ENCODE measurements at places on chromosomes 12 and 14.
A peak's percentile ranks its signal among the peaks of the same experiment; 100 is the strongest.

DNA sequence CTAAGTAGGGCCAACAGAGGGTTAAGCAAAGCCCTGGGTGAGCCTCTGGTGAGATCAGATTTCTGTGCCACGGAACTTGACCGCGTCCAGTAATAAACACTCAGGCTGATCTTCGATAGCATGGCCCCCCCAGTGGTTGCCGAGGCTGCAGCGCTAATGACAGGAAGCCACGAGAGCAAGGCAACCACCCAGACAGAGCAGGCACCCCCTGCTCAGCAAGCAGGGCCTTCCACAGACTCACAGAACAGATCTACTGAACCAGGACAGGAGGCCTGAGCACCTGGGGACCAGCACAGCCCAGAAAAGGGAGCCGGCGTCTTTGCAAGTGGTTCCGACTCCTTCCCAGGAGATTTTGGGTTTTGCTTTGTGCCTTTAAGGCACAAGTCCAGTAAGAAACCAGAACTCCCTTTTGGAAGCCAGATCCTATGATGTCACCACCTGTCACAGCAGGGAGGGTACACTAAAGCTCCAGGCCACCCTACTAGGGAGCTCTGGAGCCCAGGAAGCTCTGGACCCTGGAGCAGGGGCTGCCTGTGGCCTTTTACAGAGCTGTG, 42.3 kb downstream of the BCL11B start:
- no peak for DNase-seq

GRCh38 chr14:64502887-64503433, 678 bp downstream of the ZBTB25 start:
- DNase-seq, result peak; percentile 64

DNA sequence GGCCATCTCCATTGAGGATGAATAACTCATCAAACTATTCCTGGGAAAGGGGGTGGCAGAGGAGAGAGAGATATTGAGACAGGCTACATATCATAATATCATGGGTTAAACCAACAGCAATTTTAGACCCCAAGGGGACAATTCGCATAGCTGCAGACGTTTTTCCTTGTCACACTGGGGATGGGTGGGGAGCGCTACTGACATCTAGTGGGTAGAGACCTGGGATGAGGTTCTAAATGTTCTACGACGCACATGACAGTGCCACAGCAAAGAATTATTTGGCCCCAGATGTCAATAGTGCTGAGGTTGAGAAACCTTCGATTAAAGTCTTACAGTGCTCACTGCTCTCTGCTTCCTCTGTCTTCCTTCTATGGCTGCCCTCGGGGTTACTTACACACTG, 425.6 kb downstream of the NRXN3 start:
- peak; percentile 75 for DNase-seq

DNA sequence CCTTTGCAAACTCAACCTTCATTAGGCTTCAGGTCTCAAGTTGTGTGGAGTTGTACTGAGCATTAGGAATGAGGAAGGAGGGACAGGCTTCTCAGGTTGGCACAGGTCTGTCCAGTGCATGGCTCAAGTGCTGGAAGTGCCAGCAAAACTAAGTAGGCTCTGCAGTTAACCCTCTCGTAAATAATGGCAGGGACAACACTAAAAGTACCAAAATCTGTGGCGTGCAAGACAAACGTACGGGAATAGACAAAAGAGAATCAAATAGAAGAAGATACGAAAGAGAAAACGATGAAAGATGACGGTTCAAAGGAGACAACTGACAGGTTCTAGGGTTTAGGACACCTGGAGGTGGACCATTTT, 612 bp downstream of the TRAPPC6B start:
- DNase-seq, result no peak

DNA sequence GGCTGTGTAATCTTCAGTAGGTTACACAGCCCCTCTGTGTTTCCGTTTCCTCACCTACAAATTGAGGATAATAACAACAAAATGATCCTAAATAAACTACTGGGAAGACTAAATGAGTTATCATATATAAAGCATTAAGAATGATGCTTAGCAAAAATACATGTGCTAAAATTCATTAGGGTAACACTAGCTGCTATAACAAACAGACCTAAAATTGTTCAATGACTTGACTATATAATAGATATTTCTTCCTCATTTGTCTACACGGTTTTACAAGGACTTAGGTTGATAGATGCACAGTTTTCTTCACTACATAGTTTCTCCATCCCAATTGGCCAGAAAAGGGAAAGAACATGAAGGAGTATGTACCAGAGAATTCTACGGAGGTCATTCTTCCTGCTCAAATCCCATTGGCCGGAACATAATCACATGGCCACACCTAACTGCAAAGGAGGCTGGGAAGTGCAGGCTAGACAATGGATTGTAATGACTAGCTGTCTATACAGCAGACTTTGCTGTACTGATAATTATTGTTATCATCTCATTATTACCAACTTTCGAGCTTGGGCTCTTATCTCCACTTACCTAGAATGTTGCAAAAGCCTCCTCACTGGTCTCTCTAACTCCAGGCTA, 223.5 kb upstream of the NUDT4 start:
- no peak for DNase-seq

DNA sequence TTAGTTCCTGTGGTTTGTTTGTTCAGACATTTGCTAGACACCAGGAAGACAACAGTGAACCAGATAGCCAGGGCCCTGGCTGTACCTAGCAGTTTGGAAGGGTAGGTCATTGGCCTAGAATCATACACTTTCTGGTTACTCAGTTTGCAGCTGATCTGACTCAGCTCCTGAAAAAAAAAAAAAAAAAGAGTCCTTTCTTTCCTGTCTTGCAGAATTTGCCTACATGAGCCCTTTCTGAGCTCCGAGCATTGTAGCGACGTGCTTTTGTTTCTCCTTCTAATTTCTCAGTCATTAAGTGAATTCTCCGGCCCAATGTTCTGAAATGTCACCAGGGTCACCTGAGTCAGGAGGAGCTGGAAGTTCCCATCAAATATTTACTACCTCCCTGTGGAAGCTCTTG, 2.4 kb downstream of the CABP1 start:
- no peak for DNase-seq

- DNase-seq, result no peak
Measured at GRCh38 chr14:80781972-80782367, 159.6 kb downstream of the CEP128 start.

GRCh38 chr12:77845831-77846230, 15.1 kb downstream of the NAV3 start:
- no peak for DNase-seq

- no peak for DNase-seq
Measured at GRCh38 chr14:105155071-105155651, 13.4 kb downstream of the JAG2 start.

- DNase-seq, result peak; percentile 36
Measured at GRCh38 chr12:3964439-3964838, 91.2 kb upstream of the PARP11 start.

DNA sequence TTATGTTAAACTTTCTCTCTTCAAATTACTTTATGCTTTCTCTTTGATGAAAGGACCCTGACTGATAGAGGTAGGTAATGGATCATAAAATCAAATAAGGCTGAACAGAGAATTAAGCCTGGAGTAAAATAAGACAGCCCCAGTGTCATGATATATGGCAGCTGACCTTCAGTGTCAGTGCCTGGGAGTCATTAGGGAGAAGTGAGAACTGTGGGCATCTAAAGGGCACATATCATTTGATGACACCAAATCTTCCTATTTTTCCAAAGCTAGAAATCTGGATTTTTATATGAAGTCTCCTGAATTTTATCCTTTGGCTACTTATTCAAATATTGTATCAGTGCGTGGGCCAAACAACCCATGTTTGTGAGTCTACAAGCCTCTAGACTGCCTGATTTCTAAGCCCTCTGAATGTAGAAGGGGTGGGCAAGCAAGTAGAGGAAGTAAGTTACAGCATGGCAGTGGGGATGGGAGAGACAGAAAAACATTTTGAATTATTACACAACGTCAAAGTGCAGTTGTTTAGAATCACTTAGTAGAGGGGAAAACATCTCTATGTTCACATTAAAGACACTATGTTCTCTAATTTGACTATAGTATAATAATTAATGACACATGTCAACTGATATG, 10.0 kb downstream of the SLC39A9 start:
- no peak for DNase-seq

GRCh38 chr14:80780500-80780899, 161.0 kb downstream of the CEP128 start:
- no peak for DNase-seq

GRCh38 chr12:1197264-1198018, 206.4 kb downstream of the ERC1 start:
- DNase-seq, result no peak

DNA sequence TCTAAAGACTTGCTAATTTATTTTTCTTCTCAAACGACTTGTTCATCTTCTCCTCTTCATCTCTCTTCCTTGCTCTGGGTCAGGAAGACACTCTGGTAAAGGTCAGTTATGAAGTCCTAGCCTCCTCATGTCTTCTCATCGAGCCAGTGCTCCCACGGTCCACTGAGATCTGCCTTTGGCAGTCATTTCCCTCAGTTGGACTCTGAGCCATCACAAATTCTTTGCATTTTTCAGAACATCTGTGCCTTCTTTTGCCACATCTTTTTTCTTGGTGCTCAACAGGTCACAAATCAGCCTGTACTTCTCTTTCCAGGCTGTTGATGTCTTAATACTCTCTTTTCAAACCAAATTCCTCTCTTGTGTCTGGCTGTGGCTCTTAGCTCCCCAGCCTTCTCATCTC, 49.7 kb downstream of the IGF1 start:
- DNase-seq, result no peak

- no peak for DNase-seq
Measured at GRCh38 chr14:104388541-104389325, 190.8 kb upstream of the C14orf180 start.

DNA sequence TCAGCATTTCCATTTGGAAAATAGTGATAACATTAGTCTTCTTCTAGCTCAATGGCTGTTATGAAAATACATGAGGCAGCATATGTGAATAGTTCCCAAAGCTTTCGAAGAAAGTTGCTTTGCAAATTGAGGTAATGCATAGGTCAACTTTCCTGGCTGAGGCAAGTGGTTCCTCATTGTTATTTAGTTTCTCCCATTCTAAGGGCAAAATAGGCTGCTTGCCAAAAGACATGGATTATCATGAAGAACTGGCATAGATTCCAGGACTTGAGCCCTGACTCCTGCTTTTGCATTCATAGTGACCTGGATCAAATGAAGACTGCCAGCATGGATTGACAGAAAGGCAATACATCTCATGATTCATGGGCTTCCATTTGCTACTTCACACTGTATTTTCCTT, 35.7 kb downstream of the LRFN5 start:
- DNase-seq, result peak; percentile 72

DNA sequence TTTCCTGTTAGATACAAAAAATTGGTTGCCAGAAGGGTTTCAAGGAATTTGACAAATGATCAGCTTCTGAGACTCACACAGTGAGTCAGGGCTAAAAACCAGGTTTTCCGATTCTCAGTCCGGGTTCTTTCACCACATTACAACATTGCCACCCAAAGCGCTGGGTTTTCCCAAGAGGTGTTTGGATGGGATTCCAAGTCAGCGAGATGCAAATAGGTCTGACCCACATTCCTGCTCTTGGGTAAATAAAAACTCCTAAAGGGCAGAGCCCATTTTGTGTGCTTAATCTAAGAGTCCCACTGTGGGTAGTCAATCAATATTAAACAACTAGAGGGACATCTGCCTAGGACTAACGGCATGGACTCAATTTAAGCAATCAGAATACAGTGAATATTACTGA, 5.4 kb upstream of the RIC8B start:
- no peak for DNase-seq

DNA sequence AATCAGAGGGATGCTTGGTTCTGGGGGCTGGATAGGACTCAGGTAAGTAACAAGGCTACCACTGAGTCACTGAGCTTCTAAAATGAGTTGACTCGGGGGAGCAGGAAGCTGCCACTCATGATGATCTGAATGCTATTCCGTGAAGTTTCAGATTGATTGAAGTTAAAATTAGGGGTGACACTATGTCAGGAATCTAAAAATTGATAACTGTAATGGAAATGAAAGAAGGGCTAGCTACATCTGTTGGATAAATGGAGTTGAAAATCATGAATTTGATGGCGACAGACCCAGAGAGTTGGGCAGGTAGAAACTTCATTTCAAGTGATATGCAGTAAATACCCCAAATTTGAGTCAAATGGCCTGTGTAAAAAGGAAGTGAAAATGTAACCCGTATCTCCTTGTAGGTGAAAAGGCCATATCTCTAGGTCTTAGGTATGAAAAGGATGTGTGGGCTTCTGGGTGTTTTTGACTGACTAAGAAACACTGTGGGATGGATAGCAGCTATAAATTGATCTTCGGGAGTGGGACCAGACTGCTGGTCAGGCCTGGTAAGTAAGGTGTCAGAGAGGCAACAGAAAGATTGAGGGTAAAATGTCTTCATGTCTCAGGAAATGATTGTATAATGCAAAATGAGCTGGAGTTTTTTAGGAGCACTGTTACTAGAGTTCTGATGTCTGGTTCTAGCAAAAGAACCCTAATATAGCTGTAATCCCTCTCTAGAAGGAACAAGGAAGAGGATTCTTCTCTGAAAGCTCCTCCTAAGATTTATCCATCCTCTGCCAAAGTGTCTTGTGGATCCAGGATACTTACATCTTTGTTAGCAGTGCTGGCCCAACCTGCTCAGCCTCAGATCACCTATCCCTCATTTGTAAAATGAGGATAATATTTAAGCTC, 57.3 kb downstream of the DAD1 start:
- no peak for DNase-seq

- no peak for DNase-seq
Measured at GRCh38 chr12:102171951-102172350, 25.7 kb downstream of the PMCH start.

GRCh38 chr12:13288937-13289652, 92.6 kb downstream of the EMP1 start:
- DNase-seq, result no peak

DNA sequence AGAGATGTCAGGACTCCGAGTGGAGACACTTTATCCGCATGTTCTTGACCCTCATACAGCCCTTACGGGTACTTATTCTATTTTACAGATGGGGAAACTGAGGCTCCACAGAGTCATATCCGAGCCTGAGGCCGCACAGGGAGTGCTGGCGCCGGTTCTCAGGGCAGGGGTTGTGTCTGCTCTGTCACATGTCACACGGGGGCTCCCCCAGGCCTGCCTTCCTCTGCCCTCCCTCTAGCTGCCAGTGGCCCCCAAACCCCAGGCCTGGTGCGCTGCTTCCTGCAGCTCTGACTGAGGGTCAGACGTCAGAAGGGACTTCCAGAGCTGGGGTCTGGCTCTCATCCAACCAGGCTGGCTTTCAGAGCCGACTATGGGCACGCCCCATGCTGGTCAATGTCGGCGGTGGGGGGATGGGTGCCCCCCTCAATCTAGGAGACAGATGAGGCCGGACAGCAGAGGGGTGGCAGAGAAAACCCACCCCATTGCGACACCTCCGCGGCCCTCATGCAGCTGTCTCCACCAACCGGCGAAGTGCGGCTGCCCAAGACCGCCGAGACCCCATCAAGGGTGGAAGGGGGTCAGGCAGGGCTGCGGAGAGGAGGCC, 811 bp upstream of the INF2 start:
- DNase-seq, result no peak

- peak; percentile 100 for DNase-seq
Measured at GRCh38 chr14:56730538-56731145, 79.6 kb downstream of the OTX2 start.

DNA sequence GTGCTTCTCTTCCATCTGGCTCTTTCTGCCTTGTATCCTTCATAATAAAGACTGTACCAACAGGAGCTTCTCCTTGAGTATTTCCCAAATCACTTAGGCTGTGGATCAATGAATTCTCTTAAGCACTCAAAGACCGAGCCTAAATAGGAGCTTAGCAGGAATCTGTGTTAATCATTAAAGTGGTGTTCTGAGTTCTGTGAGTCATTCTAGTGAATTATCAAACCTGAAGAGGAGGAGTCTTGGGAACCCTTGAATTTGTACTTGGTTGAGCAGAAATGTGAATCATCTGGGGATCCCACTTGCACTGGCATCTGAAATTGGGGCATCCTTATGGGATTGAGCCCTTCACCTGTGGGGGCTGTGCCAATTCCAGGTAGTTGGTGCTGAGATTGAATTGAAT, 946.2 kb downstream of the BCL11B start:
- DNase-seq, result no peak

Data from NCI-H524 (cell line).